ENCODE measurements at places on chromosomes 1 and 21.

GRCh38 chr1:160192234-160192633 lies 1.9 kb downstream of the CASQ1 start:
- DNase-seq, result no peak

DNA sequence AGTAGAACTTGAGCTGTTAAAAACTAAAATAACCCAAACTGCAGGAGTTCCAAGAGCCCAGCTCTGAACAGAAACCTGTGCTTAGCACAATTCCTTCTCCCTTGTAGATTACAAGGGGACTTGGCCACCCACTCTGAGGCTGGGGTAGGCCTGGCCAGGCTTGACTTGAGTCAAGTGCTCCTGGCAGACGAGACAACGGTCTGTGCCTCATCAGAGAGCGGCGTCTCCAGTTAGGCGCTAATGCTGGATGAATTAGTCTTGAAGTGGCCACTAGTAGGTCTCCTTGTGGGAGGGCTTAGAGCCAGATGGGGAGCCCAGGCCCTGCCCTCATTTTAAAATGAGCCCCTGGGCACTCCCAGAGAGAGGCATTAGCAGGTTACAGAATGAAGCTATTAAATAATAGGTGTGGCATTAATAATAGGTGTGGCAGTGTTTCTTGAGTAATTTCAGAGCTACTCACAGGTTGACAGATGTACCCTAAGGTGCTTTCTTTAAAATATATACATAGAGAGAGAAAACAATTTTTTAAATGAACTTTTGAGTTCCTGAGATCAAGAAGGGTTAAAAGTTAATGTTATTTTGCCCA lies 1.1 kb downstream of the EEIG2 start:
- peak; percentile 77 for DNase-seq

DNA sequence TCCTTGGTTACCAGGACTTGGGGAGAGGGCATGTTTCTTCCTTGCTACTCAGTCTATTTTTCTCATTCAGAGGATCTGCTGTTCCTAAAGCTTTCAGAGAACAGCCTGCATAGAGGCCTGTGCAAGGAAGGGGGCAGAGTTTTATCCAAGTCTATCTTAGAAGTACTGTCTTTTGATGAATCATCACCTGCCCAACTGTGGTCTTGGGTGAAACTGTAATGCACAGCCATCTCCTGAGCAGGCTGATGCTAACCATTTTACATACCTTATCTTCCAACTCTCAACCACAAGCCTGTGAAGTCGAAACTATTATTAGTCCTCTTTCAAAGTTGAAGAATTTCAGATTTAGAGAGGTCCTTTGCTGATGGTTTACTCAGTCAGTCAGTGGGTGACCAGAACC lies 368.0 kb downstream of the HHAT start:
- no peak for DNase-seq

DNA sequence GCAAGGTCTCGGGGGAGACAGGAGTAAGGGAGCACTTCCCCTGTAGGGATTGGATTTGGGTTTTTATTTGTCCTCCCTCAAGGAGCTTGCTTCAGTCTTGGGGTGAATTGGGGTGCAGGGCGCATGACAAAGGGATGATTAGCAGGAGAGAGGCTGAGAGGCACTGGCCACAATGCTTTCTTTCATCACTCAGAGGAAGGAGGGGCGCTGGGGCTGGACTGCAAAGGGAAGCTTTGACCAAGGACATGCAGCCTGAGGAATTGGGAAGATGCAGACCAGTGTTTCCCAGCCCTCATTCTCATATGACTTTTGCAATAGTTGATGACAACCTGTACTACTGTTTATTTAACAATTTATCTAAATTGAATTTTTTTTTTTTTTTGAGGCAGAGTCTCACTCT lies 34.1 kb upstream of the PDPN start:
- DNase-seq, result no peak

DNA sequence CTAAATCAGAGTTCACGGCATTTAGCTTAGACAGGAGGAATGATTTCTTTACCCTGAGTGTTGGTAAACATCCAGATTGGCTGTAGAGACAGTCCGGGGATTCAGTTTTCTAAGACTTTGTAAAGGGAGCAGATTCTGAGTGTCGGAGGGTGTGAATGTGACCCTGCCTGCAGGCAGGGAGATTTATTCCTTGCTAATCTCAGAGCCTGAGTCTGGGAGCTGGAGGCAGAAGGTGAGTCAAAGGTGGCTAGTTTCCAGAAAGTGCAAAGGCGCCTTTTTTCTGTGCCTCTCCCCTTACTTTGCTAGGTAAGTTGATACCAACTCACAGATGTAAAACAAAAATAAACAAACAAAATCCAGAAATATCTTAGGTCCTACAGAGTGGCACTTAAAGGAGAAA lies 11.7 kb downstream of the ATP1B1 start:
- no peak for DNase-seq

- DNase-seq, result no peak
Measured at GRCh38 chr1:176864211-176864610, 300.3 kb downstream of the ASTN1 start.

DNA sequence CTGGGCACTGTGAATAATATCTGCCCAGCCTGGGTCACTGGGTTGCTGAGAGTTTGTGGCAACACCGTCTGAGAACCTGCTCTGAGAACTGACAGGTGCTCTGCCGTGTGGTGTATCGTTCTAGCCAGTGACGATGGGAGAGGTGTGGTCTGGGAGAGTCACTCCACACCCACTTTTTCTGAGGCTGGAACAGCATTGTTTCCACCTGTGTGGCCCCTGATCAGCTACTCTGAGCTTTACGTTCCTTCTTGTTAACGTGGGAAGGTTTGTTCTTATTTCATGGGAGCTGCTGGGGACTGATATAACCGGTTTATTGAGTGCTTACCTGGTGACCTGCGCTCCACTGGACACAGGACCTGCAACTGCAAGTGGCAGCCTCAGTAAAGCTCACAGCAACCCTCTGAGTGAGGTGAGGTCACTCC lies 34.8 kb upstream of the TENT5C start:
- DNase-seq, result no peak

DNA sequence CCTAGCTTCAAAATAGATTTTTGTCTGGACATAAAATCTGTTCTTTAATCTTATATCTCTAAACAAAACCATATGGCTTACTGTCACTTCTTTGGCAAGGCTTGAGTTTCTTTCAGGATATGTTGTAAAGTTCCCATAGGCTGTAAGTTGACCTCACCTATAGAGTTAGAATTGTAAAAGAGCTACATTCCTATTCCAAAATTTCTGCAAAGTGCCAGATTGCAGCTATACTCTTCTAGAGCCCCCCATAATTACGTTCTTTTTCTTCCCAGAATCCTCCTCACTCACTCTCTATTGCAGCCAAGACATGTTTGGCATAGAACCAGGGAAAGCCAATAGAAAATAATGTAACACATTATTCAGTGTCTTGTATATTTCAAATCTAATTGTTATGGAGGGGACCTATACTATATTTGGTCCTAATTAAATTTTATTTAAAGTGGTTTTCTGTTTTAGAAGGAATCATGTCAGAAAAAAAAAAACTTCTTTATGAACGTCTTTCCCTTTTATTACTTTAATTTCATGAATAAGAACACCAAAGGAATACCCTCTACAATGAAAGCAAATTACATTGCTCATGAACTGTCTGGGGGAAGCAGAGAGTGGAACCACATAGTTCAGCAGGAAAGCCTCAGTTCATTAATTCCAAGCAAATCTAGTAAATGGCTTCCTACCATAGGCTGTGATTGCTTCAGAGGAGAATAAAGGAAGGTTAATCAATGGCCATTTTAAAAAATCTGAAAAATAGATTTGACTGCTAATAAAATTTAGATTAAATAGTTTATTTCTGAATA lies 22.3 kb downstream of the CTTNBP2NL start:
- DNase-seq, result peak; percentile 45

DNA sequence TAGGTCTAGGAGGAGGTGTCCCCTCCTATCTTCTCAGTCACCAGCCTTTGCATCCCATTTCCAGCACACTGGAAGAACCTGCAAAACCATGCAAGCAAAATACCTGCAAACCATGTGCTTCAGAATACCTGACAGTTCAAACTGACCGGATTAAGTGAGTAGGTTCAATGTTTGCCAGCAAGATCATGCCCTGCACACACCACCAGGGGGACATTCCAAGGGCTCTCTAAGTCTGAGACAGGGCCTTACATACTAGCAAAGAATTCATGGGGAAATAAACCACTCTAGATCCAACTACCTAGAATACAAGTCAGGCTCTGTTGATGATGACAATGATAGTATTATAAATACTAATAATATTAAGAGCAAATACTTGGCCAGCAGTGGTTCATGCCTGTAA lies 27.6 kb downstream of the INPP5B start:
- DNase-seq, result peak; percentile 38

- peak; percentile 56 for DNase-seq
Measured at GRCh38 chr1:243493156-243494129, 237.6 kb downstream of the SDCCAG8 start.

GRCh38 chr1:182795563-182796228 lies 6.1 kb downstream of the NPL start:
- no peak for DNase-seq

- DNase-seq, result no peak
Measured at GRCh38 chr1:236000781-236001180, 64.1 kb downstream of the NID1 start.

DNA sequence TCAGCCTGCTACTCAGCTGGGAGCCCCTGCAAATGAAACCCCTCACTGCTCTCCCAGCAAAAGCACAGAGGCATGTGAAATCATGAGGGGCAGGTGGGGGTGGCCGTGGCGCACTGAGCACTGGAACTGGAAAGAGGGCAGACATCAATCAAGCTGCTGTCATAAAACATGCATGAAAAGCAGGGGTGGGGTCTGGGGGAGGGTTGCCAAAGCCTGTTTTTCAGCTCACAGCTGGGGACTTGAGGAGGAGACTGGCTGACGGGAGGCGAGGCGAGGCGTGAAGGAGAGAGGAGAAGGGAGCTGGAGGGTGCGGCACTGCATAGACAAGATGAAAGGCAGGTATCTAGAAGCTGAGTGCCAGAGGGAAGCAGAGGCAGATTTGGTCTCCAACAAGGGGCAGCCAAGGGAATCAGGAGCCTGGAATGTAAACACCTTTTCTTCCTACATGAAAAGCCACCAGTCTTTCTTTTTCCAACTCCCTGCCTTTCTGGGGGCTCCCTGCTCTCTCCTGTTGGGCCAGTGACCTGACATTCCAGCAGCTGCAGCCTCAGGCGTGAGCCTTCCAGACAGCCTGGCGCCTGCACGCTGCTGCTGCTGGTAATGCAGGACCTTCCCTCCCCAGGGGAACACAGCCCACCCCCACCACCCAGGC lies 87.0 kb downstream of the NMNAT2 start:
- no peak for DNase-seq

- DNase-seq, result no peak
Measured at GRCh38 chr21:37419228-37419906, 52.8 kb downstream of the DYRK1A start.

- DNase-seq, result no peak
Measured at GRCh38 chr21:44450402-44450801, 4.9 kb upstream of the LRRC3 start.

GRCh38 chr1:196608390-196609369 lies at the start of gene KCNT2:
TSS of gene KCNT2 (minus strand) at chr1:196608440. CDS start at chr1:196608309, 131 bp downstream.
- peak; percentile 34 for DNase-seq

DNA sequence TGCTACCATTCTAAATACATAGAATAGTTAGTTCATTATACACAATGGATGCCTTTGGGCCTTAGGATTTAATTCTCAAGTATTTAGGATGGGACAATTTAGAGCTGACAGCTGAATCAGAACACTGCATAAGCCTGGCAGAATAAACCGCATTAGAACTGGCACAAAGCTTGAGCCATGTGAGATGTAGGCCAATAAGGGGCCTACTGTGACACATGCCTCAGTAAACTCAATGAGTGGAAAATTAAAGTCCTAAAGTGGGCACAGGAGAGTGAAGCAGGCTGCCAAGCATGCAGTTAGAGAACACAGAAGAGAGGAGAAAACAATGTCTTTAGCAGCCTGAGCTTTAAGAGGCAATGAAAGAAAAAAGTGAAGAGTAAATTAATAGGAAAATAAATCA lies 24.3 kb downstream of the SCYL3 start:
- no peak for DNase-seq

GRCh38 chr1:1819762-1820161 lies 41.5 kb upstream of the NADK start:
- no peak for DNase-seq

GRCh38 chr1:12477936-12478611 lies 139.9 kb downstream of the DHRS3 start:
- DNase-seq, result peak; percentile 97

DNA sequence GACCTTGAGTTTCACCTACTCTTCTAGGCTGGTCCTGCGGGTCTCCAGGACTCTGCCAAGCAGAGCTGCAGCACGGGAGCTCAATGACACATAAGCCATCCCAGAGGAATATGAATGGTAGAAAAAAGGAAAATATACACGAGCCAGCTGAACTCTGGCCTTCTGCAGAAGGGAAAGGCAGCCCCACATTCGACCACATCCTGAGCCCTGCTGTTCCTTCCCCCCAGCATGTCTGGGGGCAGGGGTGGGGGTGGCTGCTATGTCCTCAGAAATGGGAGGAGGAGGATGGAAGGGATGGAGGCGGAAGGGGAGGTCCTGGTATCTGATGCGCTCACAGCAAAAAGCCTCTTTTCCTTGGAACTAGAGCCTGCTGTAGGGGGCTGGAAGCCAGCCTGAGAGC lies 12.1 kb upstream of the KDF1 start:
- peak; percentile 54 for DNase-seq

- DNase-seq, result no peak
Measured at GRCh38 chr1:204705888-204706837, 20.6 kb upstream of the LRRN2 start.

GRCh38 chr1:91751275-91751674 lies 134.7 kb downstream of the TGFBR3 start:
- peak; percentile 91 for DNase-seq

DNA sequence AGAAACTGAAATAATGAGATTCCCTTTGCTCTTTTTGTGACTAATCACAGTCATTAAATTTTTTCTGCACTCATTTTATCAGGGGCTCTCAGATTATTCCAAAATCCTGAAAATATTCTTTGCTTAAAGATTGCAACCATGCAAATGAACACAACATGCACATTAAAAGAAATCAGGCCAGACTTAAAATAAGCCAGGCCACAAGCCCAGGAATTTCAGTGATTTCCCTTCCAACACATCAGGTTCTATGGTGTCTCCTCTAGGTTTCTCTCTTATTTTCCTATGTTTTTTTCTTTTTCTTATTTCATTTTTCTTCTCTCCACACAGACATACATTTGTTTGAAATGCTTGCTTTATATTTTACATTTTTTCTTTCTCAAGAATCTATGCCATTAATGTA lies 65.3 kb downstream of the NIBAN1 start:
- no peak for DNase-seq

DNA sequence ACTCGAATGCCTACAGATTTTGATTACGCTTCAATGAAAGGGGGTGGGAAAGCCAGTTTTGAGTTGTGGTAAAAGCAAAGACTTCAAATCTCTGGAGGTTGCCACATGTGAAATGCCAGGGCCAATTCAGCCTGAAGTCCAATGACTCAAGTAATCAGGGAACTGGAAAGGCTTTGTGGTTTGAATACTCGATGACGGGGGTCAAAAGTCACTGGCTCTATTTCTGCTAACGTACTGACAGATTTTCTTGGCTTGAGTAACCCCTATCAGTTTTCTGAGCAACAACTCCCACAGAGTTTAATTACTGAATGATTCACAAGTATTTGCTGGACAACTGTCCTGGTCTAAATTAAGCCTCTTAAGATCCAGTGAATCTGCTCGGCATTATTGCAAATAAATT lies 152.2 kb downstream of the SIPA1L2 start:
- DNase-seq, result peak; percentile 98

- DNase-seq, result no peak
Measured at GRCh38 chr1:62382658-62382955, 54.2 kb upstream of the USP1 start.

GRCh38 chr1:146032631-146033219 lies 11.2 kb upstream of the HJV start:
- peak; percentile 60 for DNase-seq

GRCh38 chr1:8142955-8143629 lies 117.0 kb upstream of the ERRFI1 start:
- peak; percentile 31 for DNase-seq

GRCh38 chr1:9078015-9078751 lies 8.7 kb upstream of the SLC2A5 start:
- DNase-seq, result peak; percentile 78

Measured in fibroblast of mammary gland (primary cell).